Stimulated activated CD8-positive, alpha-beta memory T cell treated with anti-CD3 and anti-CD28 coated beads, Interleukin-7, amount 100 ng/mL, for 48 hours (primary cell): ENCODE measurements at places on chromosomes 1 and 21.
A peak's percentile ranks its signal among the peaks of the same experiment; 100 is the strongest.

GRCh38 chr21:32328595-32328994 lies 29.9 kb downstream of the MRAP start:
- no peak for DNase-seq

DNA sequence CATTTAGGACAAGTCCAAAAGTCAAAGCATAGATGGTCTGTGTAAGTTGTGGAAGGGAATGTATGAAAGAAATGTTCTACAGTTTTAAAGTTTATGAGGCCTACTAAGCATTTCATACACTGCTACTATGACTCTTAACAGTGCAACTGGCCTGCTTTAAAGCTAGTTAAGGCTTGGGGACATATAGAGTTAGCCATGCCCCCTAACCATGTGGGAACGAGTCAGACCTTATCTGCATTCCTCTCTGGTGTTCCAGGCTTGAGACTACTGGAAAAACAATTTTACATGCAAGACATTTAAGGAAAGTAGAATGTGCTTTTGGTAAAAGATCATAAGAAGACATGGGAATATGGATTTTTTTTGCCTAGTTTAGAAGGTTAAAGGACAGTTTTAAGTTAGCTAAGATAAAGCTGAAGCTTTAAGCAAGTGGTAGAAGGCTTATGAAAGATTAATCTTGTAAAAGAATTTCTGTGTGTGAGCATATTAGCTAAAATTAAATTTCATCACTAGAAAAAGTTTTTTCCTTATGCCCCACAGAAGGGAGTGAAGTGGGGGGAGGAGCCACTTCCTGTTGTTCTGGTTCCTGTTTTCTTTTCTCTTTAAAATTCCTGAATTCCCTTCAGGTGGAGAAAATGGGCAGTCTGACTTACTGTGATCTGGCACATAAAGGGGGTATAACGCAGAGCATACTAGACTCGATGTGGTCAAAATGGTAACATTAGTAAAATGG lies 8.9 kb upstream of the CD48 start:
- no peak for DNase-seq

- DNase-seq = no peak
Measured at GRCh38 chr1:56920591-56921001, 45.2 kb downstream of the C8B start.

GRCh38 chr1:60436186-60436585 lies 362.6 kb upstream of the C1orf87 start:
- no peak for DNase-seq

- no peak for DNase-seq
Measured at GRCh38 chr1:84247425-84248220, 53.9 kb upstream of the SAMD13 start.

- no peak for DNase-seq
Measured at GRCh38 chr1:97366984-97367383, 553.9 kb downstream of the DPYD start.

DNA sequence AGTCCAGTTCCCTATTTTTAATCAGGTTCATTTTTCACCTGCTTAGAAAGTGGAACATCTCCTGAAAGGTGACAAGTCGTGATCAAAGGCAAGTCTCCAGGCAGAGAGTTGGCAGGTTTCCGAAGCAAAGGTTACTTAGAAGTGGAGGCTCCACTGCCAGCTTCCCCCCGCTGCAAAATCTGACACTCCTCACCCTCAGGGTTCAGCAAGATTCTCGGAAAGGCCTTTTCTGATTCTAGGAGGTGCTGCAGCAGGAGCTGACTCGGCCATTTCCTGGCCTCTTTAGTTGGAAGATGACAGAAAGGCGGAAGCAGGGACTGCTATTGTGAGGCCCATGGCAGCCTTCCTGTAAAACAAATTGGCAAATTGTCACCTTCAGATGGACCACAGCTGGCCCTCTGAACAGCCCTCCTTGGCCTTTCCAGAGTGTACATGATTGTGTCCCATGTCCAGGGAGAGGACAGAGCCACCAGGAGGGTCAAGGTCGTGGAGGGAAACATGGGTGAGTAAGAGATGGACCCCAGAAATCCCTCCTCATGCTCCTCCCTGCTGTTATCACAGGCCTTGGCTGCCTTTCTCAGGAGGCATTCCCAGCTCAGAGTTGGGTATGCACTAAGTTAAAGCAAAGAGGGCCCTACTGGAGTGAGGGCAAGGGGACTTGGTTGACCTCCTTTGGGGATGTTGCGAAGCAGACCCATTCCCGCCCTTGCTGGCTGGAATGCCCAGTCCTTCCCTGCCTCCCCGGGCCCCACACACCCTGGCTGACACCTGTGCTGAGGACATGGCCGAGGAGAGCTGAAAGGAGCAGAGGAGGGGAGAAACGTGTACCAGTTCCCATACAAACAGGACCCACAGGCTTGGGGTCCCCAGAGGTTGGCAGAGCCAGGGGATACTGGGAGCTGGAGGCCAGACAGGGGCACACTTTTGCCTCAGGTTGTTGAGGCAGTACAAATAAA lies 115.5 kb upstream of the IRF2BP2 start:
- no peak for DNase-seq

DNA sequence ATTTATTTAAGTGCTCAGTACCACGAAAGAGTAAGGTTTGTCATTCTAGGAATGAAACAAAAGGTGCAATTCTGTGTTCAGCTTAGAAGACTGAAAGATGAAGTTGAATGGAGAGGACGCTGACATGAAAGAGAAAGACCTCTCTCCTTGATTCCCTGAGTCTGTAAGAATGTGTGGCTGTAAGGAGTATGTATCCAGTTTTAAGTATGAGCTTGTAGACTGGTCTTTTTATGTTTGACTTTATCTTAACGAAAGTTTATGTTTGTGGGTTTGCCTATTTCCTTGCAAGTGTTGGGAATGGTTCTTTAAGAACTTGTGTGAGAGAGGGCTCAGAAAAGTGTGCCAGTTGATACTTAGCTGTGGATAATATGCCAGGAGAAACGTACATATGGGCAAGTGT lies 1.4 kb downstream of the CHD1L start:
- no peak for DNase-seq

DNA sequence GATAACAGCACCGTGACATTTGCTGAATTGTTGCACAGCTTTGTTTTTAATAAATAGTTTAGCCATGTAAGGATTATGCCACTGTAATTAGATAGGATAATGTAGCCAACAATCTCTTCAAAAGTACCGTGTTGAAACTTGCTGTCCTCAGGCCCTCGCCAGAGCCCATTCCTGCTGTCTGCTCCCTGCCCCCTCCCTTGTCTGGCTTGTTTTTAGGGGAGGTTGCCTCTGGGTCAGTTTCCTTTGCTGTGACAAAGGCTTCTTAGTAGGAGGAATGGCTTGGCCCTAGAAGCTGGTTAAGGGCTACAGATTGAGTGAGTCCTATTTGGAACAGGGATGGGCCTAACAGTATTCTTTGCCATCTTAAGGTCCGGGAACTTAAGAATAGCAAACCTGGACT lies 107.9 kb downstream of the LMO4 start:
- DNase-seq = no peak

- no peak for DNase-seq
Measured at GRCh38 chr1:248818505-248819374, 7.0 kb downstream of the SH3BP5L start.

DNA sequence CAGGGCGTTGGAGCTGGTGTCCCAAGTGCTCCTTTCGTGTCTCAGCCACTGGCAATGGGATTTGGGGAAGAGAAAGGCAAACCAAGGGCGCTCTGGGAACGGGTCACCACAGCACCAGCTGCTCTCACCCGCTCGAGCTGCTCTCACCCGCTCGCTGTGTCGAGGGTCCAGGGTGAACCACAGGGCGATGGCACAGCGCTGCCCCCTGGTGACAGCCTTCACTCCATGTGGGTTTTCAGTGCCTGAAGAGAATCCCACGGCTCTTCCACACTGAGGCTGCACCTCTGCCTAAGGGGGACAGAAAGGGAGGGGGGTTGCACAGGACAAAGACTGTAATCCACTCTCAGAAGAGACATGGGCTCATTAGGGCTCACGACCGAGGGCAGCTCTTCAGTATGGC lies 7.1 kb upstream of the CLDN19 start:
- DNase-seq = no peak

DNA sequence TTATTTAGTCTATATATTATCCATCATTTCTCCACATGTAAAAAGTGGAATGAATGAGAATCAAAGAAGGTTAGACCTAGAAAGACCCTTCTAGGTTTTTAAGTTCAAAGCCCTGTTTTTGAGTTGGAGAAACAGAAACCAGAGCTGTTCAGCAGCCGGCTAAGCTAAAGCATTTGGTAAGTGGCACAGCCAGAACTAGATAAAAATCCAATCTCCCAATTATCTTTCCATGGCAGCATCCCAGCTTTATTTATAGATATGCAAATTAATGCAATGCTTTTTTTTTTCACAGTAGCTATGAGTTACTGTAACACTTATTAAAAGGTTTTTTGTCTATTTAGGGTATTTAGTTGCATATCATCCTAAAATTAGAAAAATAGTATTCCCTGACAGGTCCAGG lies 85.1 kb downstream of the NIBAN1 start:
- DNase-seq = no peak

GRCh38 chr1:6523566-6523965 lies 30.7 kb downstream of the NOL9 start:
- DNase-seq = no peak

DNA sequence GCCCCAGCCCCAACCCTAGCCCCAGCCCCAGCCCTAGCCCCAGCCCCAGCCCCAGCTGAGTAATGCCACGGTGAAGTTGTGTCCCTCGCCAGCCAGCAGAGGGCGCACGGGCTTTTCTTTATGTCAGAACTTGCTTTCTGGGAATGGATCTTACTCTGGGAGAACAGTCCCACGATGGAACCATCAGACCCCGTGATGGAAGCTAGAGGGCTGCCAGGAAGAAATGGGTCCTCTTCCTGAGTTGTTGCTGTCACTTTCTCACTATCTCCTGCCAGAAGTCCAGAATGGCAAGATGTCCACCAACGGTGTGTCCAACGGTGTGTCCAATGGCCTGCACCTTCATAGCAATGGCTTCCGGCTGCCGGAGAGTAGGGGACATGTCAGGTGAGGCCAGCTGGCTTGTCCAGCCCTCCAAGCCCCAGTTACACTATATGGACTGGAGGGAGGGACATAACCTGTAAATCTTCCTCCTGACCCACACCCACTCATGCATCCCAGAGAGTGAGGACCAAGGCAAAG lies 25.1 kb upstream of the TMEM222 start:
- DNase-seq = peak; percentile 32

DNA sequence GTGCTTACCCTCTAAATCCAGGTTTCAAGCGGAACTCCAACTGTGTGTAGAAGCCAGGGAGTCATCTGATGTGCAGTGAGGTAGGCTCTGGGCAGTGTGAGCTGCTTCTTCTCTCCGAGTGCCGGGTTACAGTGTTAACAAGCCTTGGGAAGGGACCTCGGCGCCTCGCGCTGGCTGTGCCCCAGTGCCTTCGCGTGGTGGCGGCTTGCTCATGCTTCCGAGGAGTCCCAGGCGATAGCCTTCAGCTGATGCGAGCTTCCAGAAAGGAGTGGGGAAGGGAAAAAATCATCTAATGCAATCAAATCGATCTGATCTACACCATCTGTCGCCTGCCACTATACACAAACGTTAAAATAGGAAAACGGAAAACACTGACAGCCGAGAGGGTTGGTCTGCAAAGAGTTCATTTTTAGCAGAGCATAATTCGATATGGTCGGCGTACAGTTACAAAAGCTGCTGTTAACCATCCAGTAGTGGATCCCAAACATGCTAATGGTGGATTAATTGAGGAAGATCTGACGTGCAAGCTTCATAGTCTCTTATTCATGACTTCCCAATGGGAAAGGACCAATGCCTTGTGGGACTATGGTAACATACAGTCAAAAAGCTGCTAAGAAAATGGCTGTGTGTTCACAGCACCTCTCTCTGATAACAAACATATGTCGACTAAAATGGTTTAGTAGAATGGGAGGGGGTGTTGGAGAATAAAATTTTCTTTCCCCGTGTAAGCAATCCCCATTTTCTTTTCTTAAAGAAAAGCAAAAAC lies 128.7 kb upstream of the DPYD start:
- no peak for DNase-seq
